ENCODE measurements at places on chromosomes 12 and 14.

GRCh38 chr12:53603196-53603595 lies 23.0 kb downstream of the ATF7 start:
- no peak for DNase-seq

DNA sequence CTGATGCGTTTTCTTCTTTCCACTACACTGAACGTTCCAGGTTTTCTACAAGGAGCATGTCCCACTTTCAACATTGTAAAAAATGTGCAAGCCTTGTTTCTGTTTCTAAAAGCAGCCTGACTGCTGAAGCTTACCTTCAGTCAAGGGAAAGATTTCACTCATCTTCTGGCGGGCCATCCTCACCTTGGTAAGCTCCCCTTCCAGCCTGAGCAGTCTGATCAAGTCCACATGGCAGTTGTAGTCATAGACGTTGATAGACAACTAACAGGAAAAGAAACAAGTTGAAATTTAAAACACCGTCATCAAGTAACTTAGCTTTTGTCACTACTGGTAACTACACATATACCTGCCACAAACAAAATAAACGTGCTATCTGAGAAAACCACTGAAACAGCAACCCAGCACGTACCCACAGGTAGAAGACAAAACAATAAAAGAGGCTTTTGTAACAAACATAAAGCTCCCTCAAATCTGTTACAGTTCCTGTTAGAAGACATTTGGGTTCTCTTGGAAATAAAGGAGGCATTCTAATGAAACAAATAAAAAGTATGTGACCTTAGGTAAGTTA lies 11.9 kb downstream of the SART3 start:
- DNase-seq: no peak

GRCh38 chr12:104855599-104855998 lies 102.5 kb downstream of the SLC41A2 start:
- DNase-seq: no peak

GRCh38 chr14:81406863-81407262 lies 6.7 kb upstream of the STON2 start:
- DNase-seq: no peak

GRCh38 chr14:100031506-100032281 lies 33.5 kb upstream of the EVL start:
- DNase-seq: no peak

GRCh38 chr12:2284321-2284813 lies 231.6 kb downstream of the CACNA1C start:
- no peak for DNase-seq

- no peak for DNase-seq
These were observed 12.5 kb downstream of the C1R start for GRCh38 chr12:7079826-7080125.

- DNase-seq: no peak
These were observed 186.0 kb downstream of the PAH start for GRCh38 chr12:102730996-102731395.

GRCh38 chr14:73613046-73613383 lies 698 bp downstream of the ACOT6 start:
- no peak for DNase-seq

DNA sequence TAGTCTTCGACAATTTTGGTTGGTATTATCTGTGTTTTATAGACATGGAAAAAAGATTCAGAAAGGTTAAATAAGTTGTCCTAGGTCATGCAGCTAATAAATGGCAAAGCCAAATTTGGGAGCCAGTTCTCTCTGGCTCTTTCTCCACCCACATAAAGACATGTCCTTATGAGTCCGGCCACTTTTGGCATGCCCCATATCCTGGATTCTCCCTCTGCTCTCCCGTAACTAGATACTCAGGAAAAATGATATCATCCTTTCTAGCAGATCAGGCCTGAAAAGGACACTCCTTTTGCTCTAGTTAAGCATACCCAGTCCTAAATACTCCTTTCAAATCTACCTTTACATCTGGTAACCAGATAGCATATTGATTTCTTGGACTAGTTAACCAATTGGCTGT lies 64.4 kb downstream of the TTLL5 start:
- no peak for DNase-seq

All from stimulated activated naive B cell treated with anti-CD40 and anti-IgM and Interleukin-4, amounts not matched to agents 10 μg/mL and 1 μg/mL and 100 μg/mL, for 72 hours (primary cell).